MCF 10A (cell line): ENCODE measurements at places on chromosomes 12 and 14. TPM values are rescaled to one million over a fixed set of nuclear protein-coding genes. Genes with fewer than 3 reads are reported as not detected.

Gene NPAS3
- total RNA-seq = 0.35 and 0.79 TPM in 2 replicates

Gene GYS2
- total RNA-seq = 0.29 and 0.47 TPM in 2 replicates

DNA sequence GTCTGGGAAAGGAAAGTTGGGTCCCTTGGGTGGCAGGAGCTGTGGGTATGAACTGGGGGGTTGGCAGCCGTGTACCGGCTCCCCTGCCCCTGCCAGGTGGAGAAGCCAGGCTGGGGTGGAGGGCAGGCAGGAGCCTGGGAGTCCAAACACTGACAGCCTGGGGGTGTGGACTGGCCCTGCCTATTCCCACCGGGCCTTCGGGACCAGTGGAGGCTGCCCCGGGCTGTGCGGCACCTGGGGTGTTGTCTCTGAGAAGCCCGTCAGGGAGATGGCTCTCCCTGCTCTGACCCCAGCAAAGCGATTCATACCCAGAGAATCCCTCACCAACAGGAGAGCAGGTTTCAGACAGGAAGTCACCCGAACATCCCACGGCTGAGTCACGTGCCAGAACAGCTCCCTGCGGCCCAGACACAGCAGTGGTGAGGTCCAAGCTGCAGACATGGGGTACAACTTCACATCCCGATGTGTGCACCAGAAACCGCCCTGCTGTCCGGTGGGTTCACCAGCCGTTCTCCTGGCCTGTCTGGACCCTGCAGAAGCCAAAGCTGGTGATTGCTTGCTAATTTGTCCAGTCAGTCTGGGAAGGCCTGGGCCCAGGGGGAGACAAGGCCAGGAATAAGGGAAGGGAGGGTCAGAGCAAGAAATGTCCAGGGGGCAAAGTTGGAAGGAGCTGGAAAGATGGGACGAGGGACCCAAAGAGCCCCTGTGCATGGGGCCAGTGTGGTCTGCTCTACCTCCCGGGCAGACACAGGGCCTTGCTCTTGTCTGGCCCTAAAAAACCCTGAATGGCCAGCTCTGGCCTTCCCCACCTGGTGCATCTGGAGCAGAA is 2.1 kb upstream of the GPR132 start:
- H3K27me3 ChIP-seq = peaks cover 13% of the 10 kb centered on the region
- no peaks in the 10 kb centered on the region for H3K4me1 ChIP-seq
- H3K36me3 ChIP-seq = no peaks in the 10 kb centered on the region
- no peak overlapping the region for H3K4me3 ChIP-seq
- DNase-seq = no peak

DNA sequence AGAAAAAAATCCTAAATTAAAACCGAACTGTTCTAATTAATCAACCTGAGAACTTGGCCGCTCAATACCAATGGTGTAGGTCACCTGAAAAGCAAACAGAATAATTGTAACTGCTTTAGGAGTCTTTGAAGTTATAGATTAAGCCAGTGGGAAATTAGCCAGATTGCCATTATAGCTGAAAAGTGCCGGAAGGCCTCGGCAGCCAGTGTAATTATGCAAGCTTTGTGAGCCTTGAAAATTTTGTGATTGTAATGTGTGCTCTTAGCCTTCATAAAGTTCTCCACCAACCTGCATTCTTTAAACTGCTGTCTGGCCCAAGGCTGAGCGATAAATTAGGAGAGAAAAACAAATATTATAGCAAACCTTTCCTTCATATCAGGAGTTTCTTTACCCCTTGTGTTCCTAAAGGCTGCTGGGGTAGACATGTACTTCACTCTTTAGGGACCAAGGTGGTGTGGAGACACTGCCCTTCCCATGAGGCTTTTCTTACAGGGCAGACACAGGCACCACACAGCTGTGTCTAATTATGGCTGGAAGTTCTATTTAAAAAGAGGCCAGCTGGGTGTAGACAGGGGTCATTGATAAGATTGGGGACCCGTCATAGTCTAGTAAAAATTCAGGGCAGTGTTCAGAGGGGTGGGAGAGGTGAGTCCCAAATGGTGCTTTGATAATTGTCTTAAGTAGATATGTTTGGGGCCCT is 991.2 kb downstream of the FLRT2 start:
- no peaks in the 10 kb centered on the region for H3K36me3 ChIP-seq
- H3K27me3 ChIP-seq = no peaks in the 10 kb centered on the region
- DNase-seq = no peak
- H3K27ac ChIP-seq = no peak overlapping the region
